ENCODE measurements at places on chromosomes 13 and 19.

DNA sequence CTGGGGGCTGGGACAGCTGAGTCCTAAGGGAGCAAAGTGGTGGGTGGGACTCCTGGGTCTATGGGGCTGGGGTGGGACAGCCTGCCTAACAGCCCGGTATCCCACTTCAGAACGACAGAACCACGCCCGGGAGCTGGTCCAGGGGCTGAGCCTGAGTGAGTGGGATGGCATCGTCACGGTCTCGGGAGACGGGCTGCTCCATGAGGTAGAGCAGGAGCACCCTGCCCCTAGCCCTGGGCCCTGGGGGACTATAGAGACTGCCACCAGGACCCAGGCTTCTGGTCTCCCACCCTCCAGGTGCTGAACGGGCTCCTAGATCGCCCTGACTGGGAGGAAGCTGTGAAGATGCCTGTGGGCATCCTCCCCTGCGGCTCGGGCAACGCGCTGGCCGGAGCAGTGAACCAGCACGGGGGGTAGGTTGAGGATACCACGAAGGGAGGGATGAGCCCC is 8.6 kb downstream of the SPHK2 start:
- DNase-seq: no peak

- peak; percentile 10 for DNase-seq
Observed at GRCh38 chr19:38173291-38174041, 50.6 kb downstream of the DPF1 start.

DNA sequence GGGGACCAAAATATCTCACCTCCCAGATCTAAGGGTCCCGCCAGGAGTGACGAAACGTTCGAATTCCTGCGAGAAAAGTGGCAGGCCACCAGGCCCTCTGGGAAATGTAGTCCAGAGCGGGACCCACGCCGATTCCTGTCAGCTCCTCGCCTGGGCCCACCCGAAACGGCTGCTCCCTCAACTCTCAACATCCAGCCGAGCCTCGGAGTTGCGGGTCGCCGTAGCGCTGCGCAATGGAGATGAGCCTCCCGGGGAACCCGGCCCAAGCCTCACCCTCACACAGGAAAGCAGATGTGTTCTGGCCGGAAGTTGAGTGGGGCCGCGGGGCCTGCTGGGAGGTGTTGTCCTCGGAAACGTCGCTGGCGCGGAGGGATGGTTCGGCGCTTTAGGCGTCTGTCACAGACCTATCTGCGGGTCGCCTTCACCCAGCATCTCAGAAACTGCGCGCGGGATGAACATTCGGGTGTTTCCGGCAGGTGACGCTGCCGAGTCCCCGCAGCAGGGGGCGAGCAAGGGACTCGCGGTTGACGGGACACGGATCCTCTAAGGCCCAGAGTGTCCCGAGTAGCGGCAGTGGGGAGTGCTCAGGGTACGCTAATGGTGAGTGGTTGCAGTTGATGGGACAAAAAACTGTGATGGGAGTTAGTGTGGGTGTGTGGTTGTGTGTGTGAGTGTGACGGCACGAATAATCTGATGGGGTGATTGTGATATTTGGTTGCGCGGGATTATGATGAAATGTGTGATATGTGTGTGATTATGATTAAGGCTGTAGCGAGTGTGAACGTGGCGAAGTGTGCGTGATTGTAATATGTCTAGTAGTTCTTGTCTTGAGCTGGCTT is at the start of the genes ZNF568 and ZNF829:
Gene ZNF568, plus strand, starts transcription at position 341 of the 839 bp plus-strand sequence. CDS start 6,439 bp downstream, outside the sequence.
Gene ZNF829, minus strand, starts transcription at position 300 of the 839 bp plus-strand sequence. CDS start 1,124 bp downstream, outside the sequence.
- peak; percentile 92 for DNase-seq

DNA sequence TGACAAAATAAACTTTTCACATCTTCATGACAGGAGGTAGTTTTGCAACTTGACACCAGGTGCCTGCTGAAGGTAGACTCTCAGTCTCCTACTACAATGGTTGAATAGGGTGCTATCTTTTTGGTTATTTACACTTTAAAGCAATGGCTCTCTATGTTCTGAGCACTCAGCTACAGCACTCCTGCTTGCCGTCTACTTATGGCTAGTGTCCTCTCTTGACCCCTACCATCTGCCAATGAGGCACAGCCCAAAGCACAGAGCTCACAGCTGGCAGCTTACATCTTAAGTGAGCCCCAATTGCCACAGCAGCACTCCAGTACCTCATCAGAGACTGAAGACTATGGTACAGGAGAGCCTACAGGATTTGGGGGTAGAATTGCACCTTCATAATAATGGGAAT is 11.4 kb downstream of the ZNF708 start:
- DNase-seq: no peak

DNA sequence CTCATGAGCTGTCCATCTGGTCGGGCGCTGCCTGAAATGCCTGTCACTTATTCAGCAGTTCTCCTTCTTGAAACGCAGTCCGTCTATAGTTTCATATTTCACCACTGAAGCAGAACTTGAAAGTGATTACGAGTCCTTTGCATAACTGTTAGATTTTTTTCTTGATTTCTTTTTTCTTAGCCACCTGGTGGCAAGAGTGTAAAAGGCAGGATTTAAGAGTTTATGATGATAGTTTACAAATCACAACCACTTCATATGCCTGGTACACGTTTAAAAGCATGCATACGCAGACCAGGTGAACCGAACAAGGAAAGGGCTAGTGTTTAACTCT is 45.8 kb downstream of the GGACT start:
- DNase-seq: no peak

GRCh38 chr13:43274881-43275280 is 251.5 kb downstream of the DNAJC15 start:
- no peak for DNase-seq

GRCh38 chr13:99866781-99867180 is 104.8 kb downstream of the ZIC5 start:
- no peak for DNase-seq

GRCh38 chr19:13231663-13232062 is 81.5 kb downstream of the IER2 start:
- no peak for DNase-seq

- no peak for DNase-seq
Observed at GRCh38 chr13:94168783-94169453, 310.6 kb downstream of the DCT start.

GRCh38 chr19:18865973-18866799 is 29.8 kb downstream of the CERS1 start:
- DNase-seq: no peak

DNA sequence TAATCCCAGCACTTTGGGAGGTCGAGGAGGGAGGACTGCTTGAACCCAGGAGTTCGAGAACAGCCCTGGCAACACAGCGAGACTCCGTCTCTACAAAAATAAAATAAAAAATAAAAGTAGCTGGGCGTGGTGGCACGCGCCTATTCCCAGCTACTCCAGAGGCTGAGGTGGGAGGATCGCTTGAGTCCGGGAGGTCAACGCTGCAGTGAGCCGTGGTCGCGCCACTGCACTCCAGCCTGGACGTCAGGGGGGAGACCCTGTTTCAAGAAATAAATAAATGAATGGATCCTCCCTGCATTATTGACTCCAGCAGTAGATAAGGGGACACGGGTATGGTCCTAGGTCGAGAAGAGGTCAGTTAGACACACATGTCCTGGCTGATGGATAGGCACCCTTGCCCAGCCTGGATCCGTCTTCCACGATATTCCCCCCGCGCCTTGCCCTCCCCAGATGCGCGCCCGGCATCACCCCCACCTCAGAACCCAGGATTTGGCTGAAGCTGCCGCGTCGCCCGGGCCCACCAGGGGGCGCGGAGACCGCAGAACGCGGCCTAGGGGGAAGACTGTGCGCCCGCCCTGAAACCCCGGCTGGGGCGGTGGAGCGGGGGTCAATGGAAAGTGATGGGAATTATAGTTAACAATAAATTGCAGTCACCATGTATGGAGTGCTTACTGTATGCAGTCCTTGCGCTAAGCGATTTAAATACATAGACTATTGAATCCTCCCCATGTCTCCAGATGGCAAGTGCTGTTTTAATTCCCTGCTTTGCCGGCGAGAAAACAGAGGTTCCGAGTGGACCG is 2.1 kb upstream of the HOOK2 start:
- DNase-seq: peak; percentile 83

- DNase-seq: no peak
Observed at GRCh38 chr19:10756791-10757190, 38.9 kb downstream of the DNM2 start.

GRCh38 chr13:32676242-32676641 is 90.0 kb downstream of the PDS5B start:
- DNase-seq: no peak

GRCh38 chr19:38290631-38291147 is 13.4 kb upstream of the C19orf33 start:
- DNase-seq: peak; percentile 71

DNA sequence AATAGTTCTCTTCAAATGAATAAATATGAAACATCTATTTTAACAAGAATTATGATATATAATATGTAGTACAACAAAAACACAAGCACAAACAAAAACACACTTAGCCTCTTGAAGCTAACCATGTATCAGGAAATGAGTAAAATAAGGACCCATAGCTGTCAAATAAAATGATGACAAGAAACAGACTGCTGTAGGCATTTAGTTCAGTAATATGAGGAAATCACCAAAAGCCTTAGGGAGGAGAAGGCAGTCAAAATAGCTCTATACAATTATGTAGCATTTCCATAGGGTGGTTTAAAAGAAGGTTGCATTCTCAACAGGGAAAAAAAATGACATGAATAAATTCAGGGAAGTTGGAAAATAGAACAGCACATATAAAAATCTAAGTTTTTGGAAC is 163.4 kb downstream of the PCDH20 start:
- DNase-seq: peak; percentile 20

- DNase-seq: peak; percentile 58
Observed at GRCh38 chr13:114161644-114162532, 17.2 kb upstream of the CFAP97D2 start.

DNA sequence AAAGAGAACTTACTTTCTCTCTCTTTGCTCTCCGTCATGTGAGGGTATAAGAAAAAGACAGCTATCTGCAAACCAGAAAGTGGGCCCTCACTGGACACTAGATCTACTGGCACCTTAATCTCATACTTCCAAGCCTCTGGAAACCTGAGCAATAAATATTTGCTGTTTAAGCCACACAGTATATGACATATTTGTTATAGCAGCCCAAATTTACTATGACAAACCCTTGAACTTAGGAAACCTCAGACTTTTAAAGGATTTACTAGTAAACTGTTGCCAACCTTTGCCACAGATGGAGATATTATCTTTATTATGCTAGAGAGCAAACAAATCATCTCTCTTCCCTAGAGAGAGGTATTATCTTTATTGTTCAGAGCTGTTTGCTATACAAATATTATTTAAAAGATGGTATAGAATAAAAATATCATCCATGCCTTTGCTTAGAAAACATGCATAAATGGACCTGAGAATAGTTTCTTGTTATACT is 1446.1 kb downstream of the SLITRK1 start:
- no peak for DNase-seq

DNA sequence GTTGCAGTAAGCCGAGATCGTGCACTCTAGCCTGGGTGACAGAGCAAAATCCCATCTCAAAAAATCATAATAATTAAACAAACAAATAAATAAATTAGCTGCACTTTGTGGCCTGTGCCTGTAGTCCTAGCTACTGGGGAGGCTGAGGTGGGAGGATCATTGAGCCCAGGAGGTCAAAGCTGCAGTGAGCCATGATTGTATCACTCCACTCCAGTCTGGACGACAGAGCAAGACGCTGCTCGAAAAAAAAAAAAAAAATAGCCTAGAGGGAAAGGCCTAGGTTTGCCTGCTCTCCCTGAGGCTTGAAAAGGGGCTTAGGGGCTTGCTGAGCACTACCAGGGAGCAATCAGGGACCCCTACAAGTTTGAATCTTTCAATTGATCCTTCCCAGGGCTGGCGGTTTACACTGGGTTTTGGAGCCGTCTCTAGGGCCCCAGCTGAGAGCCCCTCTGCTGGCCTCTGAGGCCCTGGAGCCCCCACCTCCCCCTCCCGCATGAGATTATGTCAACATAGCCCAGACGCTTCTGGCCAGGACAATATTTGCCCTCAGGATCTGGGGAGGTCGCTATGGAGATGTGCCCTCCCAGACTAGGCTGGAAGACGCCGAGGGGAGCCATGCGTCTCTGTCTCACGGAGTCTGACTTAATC is 10.4 kb upstream of the GIPR start:
- DNase-seq: no peak

DNA sequence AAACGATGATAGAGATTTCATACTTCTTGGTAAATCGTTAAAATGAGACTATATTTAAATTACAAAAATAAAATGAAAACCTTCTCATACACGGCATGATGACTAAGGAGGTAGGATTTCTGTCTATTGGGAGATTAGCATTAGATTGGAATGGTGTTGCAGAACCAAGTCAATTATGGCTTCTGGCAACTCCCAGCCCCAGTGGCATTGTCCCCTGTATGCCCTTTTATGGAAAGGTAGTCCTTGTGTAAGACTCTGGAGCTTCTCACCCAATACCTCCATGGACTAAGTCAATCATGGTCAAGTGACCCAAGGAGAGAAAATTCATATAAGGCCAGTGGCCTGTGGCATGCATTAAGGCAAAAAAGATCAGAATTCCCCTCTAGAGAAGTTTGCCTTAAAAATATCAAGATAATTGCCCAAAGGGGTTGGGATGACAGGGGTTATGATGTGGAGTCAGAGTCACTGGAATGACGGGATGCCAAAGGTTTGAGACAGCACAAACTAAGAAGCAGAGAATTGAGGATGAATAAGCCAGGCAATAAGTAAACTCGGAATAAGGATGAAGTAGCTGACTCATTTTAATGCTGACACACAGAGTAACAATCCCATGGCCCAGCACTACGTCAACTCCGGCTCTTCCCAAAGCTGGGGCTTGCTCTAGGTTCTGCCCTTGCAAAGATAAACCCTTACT is 57.8 kb upstream of the POSTN start:
- DNase-seq: no peak

GRCh38 chr13:101946401-101946800 is 455.4 kb downstream of the FGF14 start:
- DNase-seq: no peak

DNA sequence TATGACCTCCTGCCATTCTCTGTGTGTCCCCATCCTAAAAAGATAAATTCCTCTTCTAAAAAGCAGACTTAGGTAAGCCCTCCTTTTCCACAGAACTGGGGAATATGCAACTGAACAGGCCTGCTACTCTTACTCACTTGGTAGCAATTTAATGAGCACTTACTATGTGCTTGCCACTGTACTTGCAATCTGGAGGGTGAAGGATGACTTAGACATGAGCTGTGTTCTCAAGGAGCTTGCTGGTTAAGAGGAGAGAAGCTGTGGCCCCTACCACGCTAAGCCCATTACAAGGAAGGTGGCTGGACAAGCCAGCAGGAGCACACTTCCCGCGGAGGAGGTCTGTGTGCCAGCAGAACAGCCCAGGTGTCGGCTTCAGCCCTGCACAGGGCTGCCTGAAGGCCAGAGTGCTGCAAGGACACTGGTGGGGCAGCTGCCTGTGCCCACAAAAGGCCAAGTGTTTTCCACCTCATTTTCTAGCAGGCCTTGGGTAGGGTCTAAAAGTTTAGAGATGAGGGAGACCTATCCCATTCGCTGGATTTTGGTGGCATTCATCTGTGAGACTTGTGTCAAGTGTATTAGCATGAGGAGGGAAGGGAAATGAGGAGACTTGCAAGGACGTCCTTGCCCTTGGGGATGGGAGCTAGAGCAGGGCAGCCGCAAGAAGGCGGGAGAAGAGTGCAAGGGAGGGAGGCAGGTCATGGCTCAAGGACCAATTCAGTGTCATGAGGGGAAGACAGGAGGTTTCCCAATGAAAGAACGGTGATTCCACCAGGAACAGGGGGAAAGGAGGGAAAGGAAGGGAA is 52.0 kb downstream of the COL4A1 start:
- no peak for DNase-seq

GRCh38 chr13:112465251-112466131 is 89.3 kb downstream of the SPACA7 start:
- DNase-seq: no peak

GRCh38 chr13:113122550-113123225 is at the start of gene F10:
Gene F10 (plus strand): TSS chr13:113122799. CDS start chr13:113122856, 57 bp downstream.
- DNase-seq: peak; percentile 41

GRCh38 chr13:99031832-99032231 is 54.0 kb upstream of the DOCK9 start:
- DNase-seq: no peak

GRCh38 chr19:33204136-33204973 is 10.2 kb downstream of the LRP3 start:
- no peak for DNase-seq

Measured in left lung (tissue), 14 donors.